T-cell (primary cell): ENCODE measurements at places on chromosomes 3 and 15. TPM values are rescaled to one million over a fixed set of nuclear protein-coding genes. Genes with fewer than 3 reads are reported as not detected.

DNA sequence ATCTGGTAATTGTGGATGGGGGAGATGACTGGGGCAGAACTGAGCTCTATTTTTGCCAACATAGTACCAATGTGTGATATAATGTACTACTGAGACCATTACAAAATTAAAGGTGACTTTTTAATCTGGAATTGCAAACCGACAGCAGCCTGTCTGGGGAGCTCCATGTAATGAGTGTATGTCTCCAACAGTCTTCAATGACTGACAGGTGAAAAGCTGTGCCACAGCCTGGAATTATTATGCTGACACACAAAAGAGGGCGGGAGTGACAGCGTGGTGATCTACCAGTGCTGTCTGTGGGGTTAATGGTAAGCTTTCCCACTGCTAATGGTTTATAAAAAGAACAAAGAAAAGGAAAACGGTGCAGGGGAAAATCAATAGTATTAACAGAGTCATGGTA, 143.4 kb downstream of the CLSTN2 start:
- DNase-seq: no peak
- H3K27me3 ChIP-seq: no peaks in the 10 kb centered on the region
- H3K4me1 ChIP-seq: no peaks in the 10 kb centered on the region
- no peak overlapping the region for H3K4me3 ChIP-seq

DNA sequence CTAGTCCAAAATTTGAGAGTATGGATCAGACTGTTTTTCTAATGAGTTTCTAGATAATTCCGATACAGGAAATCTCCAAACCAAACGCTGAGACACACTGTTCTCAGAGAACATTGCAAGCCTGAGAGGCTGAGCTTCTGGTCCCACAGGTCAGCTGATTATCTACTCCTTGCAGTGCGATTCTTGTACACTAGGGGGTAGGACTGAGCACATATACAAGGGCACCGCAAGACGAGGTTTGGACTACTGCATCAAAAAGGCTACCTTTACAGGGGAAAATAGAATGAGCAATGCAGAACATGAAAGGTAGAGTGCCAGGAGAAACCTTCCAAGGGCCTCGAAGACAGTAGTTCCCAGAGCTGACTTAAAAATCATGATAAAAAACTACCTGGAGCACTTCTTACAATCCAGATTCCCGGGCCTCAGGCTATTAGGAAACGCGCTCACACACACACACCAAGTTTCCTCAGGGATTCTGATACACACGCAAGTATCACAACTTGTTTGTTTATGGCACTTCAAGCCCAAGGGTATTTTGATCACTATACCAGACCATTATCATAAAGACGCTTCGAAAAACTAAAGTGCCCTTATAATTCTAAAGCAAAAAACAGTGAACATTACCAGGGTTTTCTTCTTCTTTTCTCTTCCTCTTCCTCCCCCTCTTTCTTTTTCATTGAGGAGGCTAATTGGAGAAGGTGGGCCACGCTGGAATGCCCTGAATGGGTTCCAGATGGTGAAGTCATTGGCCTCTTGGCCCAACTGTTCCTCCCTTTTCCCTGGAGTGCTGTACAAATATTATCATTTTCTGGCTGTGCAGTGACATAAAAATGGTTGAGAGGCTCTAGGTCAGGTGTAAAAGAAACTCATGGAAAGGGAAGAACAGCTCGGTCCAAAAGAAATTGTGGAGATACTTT, 61.8 kb downstream of the SLC12A8 start:
- no peak overlapping the region for H3K4me3 ChIP-seq
- H3K27me3 ChIP-seq: no peaks in the 10 kb centered on the region
- DNase-seq: peak; percentile 50
- no peak overlapping the region for H3K27ac ChIP-seq
- H3K36me3 ChIP-seq: no peaks in the 10 kb centered on the region

The CLDN18 gene
- total RNA-seq: not detected

The IQCH gene
- 1.3 TPM for total RNA-seq

The NEO1 gene
- total RNA-seq: 11.7 TPM

DNA sequence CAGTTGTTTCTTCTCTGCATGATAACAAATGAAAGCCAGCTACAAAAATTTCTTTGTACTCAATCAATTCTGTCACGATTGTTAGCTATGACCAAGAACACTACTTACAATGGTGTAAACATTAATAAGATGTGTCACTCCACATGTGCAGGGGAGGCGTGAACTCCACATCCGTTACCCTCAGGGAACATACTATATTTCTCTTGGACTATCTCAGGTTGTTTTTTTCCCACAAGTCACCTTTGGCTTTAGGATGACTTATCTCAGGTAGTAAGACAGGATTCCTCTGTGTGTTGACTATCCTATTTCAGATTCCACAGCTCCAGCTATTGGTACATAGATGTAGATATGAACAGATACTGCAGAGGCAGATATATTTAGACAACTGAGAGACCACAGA, 423.3 kb upstream of the GRM7 start:
- no peaks in the 10 kb centered on the region for H3K27me3 ChIP-seq
- H3K4me3 ChIP-seq: no peak overlapping the region
- H3K4me1 ChIP-seq: no peaks in the 10 kb centered on the region
- DNase-seq: no peak

The RAB11A gene
- total RNA-seq: 89.3 TPM

DNA sequence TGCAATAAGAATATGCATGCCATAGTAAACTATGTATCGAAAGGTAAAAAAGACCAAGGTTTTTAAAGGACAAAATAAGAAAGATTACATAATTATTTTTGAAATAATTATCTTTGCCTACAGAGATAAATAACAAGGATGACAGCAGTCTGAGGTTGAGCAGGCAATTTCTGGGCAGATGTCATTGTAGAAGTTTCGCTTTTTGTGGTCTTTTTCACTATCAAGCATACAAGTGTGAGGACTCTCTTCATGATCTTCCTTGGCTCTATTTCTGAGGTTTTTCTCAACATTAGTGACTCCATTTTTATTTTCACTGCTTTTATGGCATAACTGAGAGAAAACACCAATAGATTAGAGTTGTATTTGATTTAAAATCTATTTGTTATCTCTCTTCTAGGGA, 1337.9 kb upstream of the EPHA6 start:
- H3K27ac ChIP-seq: no peak overlapping the region
- no peaks in the 10 kb centered on the region for H3K4me1 ChIP-seq
- no peak overlapping the region for H3K4me3 ChIP-seq

- no peaks in the 10 kb centered on the region for H3K36me3 ChIP-seq
- no peaks in the 10 kb centered on the region for H3K4me1 ChIP-seq
- no peak overlapping the region for H3K27ac ChIP-seq
Observed at GRCh38 chr3:160141485-160142185, 83.6 kb upstream of the C3orf80 start.

DNA sequence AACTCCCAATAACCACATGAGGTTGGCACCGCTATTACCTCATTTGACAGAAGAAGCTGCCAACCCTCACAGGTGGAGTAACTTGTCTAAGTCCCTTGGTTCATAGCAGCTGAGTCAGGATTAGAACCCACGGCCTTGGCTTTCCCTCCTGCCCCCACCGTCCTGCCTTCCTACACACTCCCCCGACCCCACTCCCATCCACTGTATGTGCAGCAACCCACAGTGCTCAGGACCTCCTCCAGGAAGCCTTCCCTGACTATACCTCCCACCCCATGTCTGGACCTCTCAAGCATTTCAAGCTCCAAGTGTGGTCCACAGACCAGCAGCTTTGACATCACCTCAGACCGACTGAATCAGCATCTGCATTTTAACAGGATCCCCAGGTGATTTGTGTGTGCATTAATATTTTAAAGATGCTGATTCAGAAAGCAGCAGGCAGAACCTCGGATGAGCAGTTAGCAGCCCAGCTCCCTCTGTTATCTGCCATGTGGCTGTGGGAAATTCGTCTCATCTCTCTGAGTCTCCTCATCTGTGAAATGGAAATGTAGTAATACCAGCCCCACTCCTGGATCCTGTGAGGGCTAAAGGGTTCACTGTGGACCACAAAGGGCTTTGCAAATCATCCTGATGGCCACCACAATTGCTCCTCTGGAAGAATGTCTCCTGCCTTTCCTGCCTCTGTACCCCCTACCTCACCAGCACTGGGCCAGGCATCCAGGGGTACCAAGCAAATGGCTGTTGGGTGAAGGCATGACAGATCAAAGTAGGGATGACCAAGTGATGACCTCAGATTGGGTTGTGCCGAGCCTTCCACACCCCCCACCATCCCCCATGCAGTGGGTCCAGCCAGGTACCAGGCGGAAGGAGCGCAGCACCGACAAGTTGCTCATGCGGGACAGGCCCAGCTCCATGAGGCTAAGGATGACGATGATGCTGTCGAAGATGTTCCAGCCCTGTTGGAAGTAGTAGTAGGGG, 62.7 kb downstream of the SCN5A start:
- H3K36me3 ChIP-seq: no peaks in the 10 kb centered on the region
- DNase-seq: no peak
- no peak overlapping the region for H3K27ac ChIP-seq
- no peaks in the 10 kb centered on the region for H3K27me3 ChIP-seq
- H3K4me1 ChIP-seq: no peaks in the 10 kb centered on the region

The TGM4 gene
- not detected for total RNA-seq

- H3K27me3 ChIP-seq: peaks cover 52% of the 10 kb centered on the region
- no peak for DNase-seq
- peaks cover 8% of the 10 kb centered on the region for H3K4me1 ChIP-seq
- no peaks in the 10 kb centered on the region for H3K36me3 ChIP-seq
- no peak overlapping the region for H3K27ac ChIP-seq
- H3K4me3 ChIP-seq: no peak overlapping the region
Observed at GRCh38 chr15:37094915-37095711, 5.2 kb downstream of the MEIS2 start.

- no peaks in the 10 kb centered on the region for H3K27me3 ChIP-seq
- no peaks in the 10 kb centered on the region for H3K36me3 ChIP-seq
- no peak overlapping the region for H3K4me3 ChIP-seq
- no peak for DNase-seq
- H3K27ac ChIP-seq: no peak overlapping the region
- H3K4me1 ChIP-seq: no peaks in the 10 kb centered on the region
Observed at GRCh38 chr15:57045741-57046382, 127.4 kb downstream of the TCF12 start.

GRCh38 chr3:58566398-58567250, 10.6 kb downstream of the FAM107A start:
- H3K4me1 ChIP-seq: peaks cover 5% of the 10 kb centered on the region
- H3K36me3 ChIP-seq: no peaks in the 10 kb centered on the region
- H3K4me3 ChIP-seq: no peak overlapping the region
- H3K27me3 ChIP-seq: peaks cover 14% of the 10 kb centered on the region

DNA sequence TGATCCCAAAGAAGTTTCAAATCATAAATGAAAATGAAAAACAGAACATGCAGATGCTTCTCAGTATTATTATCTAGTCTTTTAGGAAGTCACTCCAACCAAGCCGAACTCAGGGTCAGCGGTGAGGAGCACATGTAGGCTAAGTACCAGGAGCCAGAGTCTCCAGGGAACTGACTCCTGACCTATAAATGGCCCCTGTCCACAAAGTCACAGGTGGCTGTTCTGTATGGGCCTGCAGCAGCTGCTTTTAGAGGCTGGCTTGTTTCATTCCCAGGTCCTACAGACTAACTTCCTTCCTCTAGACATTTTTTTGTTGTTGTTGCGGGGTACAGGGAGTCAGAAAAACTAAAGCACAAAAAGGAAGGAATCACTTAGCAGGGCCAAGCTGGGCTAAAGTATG, 54.6 kb downstream of the DAPK2 start:
- H3K36me3 ChIP-seq: no peaks in the 10 kb centered on the region
- no peak overlapping the region for H3K4me3 ChIP-seq
- DNase-seq: no peak
- peaks cover 5% of the 10 kb centered on the region for H3K4me1 ChIP-seq

The PRICKLE2 gene
- total RNA-seq: 0.13 TPM

DNA sequence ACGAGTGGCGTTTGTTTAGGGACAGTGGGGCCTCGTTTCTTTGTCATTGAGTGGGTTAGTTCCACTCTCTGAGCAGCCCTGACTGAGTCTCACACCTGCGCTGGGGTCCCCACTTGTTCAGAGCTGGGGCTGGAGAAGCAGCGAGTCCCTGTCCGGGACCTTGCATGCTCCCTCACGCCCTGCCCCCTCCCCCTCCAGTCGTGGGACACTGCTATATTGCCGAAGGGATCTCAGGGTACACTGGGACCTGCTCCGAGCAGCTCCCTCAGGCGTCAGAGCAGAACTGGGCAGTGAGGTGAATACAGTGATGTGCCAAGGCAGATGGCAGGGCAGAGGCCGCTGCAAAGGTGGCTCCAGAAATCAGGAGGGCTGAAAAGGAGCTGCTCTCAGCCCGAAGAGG, 59.9 kb upstream of the KLF13 start:
- H3K4me1 ChIP-seq: peaks cover 85% of the 10 kb centered on the region
- no peak overlapping the region for H3K4me3 ChIP-seq
- no peak for DNase-seq
- H3K36me3 ChIP-seq: no peaks in the 10 kb centered on the region

The ADGRG7 gene
- not detected for total RNA-seq

GRCh38 chr15:57091636-57092035, 173.2 kb downstream of the TCF12 start:
- no peaks in the 10 kb centered on the region for H3K27me3 ChIP-seq
- H3K36me3 ChIP-seq: peaks cover 8% of the 10 kb centered on the region
- DNase-seq: no peak
- no peak overlapping the region for H3K27ac ChIP-seq
- H3K4me1 ChIP-seq: peaks cover 12% of the 10 kb centered on the region

GRCh38 chr3:99962703-99963102, 145.0 kb downstream of the CMSS1 start:
- no peak overlapping the region for H3K27ac ChIP-seq
- no peaks in the 10 kb centered on the region for H3K4me1 ChIP-seq
- H3K4me3 ChIP-seq: no peak overlapping the region
- no peaks in the 10 kb centered on the region for H3K36me3 ChIP-seq
- DNase-seq: no peak

- no peaks in the 10 kb centered on the region for H3K36me3 ChIP-seq
- no peak overlapping the region for H3K27ac ChIP-seq
- DNase-seq: no peak
- H3K4me1 ChIP-seq: no peaks in the 10 kb centered on the region
- H3K27me3 ChIP-seq: no peaks in the 10 kb centered on the region
Observed at GRCh38 chr3:28590860-28591259, 242.2 kb upstream of the AZI2 start.

GRCh38 chr3:189652042-189652441, 20.9 kb downstream of the TP63 start:
- no peaks in the 10 kb centered on the region for H3K4me1 ChIP-seq
- no peak overlapping the region for H3K4me3 ChIP-seq
- H3K27ac ChIP-seq: no peak overlapping the region
- DNase-seq: no peak

The TGM5 gene
- total RNA-seq: not detected

- H3K4me3 ChIP-seq: no peak overlapping the region
- H3K36me3 ChIP-seq: no peaks in the 10 kb centered on the region
- no peak overlapping the region for H3K27ac ChIP-seq
- no peaks in the 10 kb centered on the region for H3K27me3 ChIP-seq
- no peak for DNase-seq
Observed at GRCh38 chr15:23415321-23415865, 31.6 kb downstream of the GOLGA6L2 start.

GRCh38 chr15:72057548-72058091, 60.3 kb downstream of the MYO9A start:
- no peak for DNase-seq
- no peak overlapping the region for H3K4me3 ChIP-seq
- no peaks in the 10 kb centered on the region for H3K36me3 ChIP-seq
- no peak overlapping the region for H3K27ac ChIP-seq
- no peaks in the 10 kb centered on the region for H3K27me3 ChIP-seq
- peaks cover 3% of the 10 kb centered on the region for H3K4me1 ChIP-seq

GRCh38 chr3:25493786-25494185, 65.7 kb downstream of the RARB start:
- H3K27me3 ChIP-seq: no peaks in the 10 kb centered on the region
- no peak overlapping the region for H3K27ac ChIP-seq
- no peaks in the 10 kb centered on the region for H3K36me3 ChIP-seq
